8988T (cell line): ENCODE measurements at places on chromosomes 1 and 21.

- no peak for DNase-seq
These were observed 17.2 kb upstream of the PRKAB2 start for GRCh38 chr1:147189514-147189913.

DNA sequence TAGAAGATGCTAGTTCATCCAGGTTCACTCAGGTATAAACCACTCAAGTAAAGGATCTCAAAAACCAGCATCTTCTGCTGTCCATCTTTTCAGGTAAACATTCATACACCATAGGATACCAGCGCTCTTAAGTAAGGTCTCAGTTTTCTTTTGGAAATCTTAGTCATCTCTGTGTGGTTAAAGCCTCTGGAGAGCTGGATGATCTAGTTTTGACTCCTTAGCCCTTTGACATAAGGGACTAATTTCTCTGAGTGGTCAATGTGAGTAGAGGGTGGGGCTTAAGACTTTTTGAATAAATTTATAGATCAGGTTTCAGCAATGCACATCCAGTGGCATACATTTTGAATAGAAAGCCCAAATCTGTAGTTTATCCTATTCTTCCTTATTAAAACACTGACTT is 92.3 kb downstream of the CTH start:
- DNase-seq = no peak

DNA sequence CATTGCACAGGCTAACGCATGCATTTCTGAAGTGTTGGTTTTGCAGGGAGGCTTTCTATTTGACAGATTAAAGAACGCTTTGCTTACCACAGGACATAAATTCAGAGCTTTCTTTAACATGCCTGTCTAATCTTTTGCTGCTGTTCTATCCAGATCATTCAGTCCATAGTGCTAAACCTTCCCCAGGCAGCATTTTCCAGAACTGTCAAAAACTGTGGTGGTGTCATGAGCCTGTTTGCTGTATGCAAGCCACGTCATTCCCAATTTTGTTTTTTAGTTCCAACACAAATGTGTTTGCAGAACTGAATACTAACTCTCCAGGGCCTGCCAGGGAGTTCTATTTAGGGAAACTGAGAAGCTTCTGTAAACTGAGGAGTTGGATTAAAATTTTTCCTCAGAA is 390.5 kb upstream of the LYPLAL1 start:
- no peak for DNase-seq

DNA sequence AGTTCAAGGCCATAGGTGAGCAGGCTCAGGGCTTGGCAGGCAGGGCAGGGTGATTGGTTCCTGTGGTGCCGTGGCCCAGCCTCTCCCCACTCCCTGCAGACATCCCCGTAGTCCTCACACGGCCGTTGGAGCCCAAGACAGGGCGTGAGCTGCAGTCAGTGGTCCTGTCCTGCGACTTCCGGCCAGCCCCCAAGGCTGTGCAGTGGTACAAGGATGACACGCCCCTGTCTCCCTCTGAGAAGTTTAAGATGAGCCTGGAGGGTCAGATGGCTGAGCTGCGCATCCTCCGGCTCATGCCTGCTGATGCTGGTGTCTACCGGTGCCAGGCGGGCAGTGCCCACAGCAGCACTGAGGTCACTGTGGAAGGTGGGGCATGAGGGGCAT is 71.9 kb downstream of the OBSCN start:
- no peak for DNase-seq

DNA sequence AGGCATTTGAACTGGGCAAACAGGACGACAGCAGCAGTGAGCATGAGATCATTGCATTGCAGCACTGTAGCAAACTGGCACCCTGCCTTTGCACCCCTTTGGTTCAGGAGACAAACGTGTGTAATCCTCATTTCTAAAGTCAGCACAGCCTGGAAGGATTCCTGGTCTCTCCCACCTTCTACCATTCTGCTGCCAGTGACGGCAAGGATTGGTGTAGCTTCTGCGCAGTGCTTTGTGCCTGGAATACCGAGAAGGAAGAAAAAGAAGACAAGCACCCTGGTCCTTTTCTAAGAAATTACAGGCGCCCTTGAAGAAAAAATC is 805.3 kb downstream of the USP25 start:
- no peak for DNase-seq

DNA sequence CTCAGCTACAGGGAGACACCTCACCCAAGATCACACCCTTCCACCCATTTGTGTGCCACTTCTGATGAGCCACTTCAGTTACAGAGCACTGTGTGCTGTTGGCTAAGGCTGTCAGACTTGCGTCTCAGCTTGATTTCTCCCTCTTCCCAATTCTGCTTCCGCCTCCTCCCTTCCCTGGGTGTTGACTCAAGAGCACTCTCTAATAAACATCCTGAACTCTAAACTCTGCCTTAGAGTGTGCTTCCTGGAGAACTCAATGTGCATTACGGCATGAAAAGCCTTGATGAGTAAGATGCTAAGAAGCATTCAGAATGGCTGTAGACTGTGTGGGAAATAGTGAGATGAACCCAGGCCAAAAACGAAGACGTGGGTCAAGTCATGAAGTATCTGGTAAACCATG is 54.9 kb upstream of the S1PR1 start:
- no peak for DNase-seq

DNA sequence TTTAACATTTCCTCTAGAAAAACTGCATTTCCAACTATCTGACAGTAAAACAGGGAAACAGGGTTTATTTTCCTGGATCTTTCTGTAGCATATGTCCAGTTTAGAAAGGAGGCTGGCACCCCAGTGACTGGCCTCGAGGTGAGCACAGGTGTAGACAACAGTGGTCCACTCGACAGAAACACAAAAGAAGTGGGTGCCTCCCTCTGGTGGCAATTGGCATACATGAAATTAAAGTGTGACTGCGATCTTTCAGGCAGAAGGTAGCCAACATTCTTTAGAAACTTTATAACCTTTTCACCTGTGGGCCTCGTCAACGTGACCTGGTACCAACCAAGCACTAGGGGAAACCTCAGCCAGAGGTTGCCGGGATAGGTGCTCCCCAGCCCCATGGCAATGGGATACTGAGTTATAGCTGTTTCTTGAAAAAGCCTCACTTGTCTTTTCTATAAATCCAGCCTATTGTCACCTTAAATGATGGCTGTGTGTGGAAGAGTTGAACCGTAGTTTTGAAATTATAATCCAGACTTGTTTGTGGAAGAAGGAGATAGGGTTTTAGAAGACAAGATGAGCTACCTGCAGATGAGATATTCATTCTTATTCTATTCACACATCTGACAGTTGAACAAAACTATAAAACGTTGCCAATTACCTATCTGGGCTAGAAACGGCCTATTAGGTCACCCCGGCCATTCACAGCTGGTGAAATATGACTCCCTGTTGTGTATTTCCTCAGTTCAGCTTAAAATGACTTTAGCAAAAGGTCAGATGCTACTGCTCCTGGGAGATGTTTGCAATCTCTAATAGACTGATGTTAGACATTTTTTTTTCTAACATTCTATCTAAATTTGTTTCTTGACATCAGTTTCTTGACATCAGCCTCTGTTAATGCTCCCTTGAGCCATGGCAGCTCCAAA is 44.3 kb downstream of the PCP4 start:
- DNase-seq = no peak

- DNase-seq = no peak
These were observed 801 bp downstream of the RPS6KC1 start for GRCh38 chr1:213051881-213052202.

- no peak for DNase-seq
These were observed 4.1 kb downstream of the PYCR2 start for GRCh38 chr1:225919906-225920305.

DNA sequence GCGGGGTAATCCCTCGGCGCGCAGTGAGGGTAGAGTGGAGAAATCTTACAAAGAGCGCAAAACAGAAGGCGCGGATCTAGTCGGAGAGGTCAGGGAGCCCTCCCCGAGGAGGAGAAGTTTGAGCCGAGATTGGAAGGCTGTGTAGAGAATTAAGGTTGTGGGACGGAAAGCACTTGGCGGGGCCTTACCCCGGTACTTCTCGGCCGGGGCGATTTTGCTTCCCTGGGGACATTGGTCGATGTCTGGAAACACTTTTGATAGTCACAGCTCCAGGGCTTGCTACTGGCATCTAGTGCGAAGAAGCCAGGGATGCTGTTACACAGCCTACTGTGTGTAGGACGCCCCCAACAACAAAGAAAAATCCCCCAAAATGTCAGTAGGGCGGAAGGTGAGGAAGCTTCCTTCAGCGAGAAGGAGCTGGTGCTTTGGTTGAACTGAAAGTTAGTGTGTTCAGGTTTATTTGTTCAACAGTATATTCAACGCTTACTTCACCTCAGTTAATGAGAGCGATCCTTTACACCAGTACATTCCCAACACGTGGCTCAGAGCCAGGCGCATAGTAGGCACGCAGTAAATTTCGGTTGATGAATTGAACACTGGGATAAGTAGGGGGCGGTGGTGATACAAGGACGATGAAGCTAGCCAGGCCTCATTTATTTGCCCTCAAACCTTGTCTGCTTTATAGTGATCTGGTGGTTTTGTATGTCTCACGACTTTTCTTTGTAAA is 807 bp downstream of the CEP85 start:
- no peak for DNase-seq

- no peak for DNase-seq
These were observed 1.0 kb upstream of the MCOLN2 start for GRCh38 chr1:84997667-84998600.
